ENCODE measurements at places on chromosomes 1 and 21. TPM values are rescaled to one million over a fixed set of nuclear protein-coding genes. Genes with fewer than 3 reads are reported as not detected.

DNA sequence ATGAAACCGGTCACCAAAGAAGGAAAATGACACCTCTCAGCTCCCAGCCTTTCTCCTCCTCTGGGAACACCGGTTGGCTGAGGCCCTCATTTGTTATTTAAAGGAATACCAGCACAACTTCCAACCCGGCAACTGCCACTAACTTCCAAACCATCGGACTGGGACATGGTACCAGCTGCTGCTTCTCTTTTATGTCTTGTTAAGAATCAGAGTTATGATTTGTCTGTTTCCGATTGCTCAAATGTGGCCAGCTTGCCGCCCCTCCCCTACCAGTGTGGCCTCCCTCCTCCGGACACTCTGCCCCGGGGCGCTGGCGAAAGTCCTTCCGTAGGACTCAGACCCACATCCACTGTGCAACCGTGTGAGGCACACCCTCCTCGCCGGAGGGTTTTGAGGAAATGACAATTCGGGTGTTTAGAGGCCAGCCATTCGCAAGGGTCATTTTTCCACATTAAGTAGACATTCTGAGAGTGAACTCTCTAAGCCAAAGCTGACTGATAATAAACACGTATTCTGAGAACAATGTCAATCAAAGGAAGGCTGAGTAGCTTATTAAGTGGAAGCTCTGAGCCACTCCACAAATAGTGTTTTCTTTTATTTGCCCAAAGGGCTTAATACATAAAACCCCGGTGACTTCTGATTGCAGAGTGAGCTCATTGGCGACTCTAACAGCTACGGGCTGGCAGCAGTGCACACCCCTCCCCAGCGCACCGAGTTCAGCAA is 5.5 kb downstream of the RIPK4 start:
- peak overlapping the region; percentile 55 for H3K27ac ChIP-seq
- peak overlapping the region; percentile 53 for H3K4me3 ChIP-seq
- no peaks in the 10 kb centered on the region for H3K4me1 ChIP-seq
- DNase-seq, result no peak

SUSD4 gene
- 0.64 TPM for total RNA-seq

ICOSLG gene
- total RNA-seq, result 0.80 TPM

LCE2B gene
- not detected for total RNA-seq

ZNF593OS gene
- not detected for total RNA-seq

GRCh38 chr1:20083178-20083944 is 13.4 kb downstream of the PLA2G5 start:
- H3K36me3 ChIP-seq, result no peaks in the 10 kb centered on the region
- H3K27ac ChIP-seq, result no peak overlapping the region
- no peak for DNase-seq
- no peaks in the 10 kb centered on the region for H3K4me1 ChIP-seq
- no peak overlapping the region for H3K4me3 ChIP-seq

Data from breast epithelium (tissue), 4 donors.